ENCODE measurements at places on chromosomes 16 and 17.
A peak's percentile ranks its signal among the peaks of the same experiment; 100 is the strongest.

DNA sequence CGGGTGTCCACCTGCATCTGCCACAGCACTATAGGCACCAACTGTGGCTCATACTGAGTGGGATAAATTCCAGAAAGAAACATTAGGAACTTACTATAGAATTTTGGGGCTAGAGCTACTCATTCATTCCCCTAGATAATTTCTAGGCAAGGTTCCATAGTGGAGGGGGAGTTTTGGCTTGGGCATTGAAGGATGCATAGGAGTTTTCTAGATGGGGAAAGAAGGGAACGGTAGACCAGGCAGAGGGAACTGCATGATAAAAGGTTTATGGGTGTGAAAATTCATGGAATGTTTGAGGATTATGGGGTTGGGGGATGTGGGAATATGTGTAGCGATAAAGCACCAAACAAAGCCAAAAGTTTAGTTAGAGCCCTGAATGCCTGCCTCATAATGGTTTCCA is 35.5 kb downstream of the IL4R start:
- DNase-seq = no peak

- no peak for DNase-seq
These were observed 1.8 kb upstream of the PRSS22 start for GRCh38 chr16:2859686-2860265.

DNA sequence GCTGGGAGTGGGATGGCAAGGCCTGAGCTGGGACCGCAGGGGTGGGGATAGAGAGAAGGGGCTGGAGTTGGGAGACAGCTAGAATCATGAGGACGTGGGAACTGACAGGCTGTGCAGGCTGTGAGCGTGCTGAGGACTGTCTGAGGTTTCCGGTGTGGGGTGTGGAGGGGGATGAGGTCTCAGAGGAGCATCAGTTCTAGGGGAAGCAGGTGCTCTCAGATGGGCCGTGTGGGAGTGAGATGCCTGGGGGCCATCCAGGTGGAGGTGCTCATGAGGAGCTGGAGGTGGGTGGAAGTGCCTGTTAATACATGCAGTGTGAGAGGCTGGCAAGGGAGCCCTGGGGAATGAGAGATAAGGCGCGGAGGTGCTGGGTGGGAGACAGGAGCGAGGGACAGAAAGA is 27.2 kb downstream of the HASPIN start:
- peak; percentile 57 for DNase-seq

GRCh38 chr16:30087181-30087898 is 4.4 kb downstream of the TBX6 start:
- peak; percentile 14 for DNase-seq

GRCh38 chr17:48593126-48593829 is at the start of gene HOXB5:
Gene HOXB5, minus strand, starts transcription at chr17:48593779. Its CDS starts 97 bp downstream, at chr17:48593682.
- no peak for DNase-seq

DNA sequence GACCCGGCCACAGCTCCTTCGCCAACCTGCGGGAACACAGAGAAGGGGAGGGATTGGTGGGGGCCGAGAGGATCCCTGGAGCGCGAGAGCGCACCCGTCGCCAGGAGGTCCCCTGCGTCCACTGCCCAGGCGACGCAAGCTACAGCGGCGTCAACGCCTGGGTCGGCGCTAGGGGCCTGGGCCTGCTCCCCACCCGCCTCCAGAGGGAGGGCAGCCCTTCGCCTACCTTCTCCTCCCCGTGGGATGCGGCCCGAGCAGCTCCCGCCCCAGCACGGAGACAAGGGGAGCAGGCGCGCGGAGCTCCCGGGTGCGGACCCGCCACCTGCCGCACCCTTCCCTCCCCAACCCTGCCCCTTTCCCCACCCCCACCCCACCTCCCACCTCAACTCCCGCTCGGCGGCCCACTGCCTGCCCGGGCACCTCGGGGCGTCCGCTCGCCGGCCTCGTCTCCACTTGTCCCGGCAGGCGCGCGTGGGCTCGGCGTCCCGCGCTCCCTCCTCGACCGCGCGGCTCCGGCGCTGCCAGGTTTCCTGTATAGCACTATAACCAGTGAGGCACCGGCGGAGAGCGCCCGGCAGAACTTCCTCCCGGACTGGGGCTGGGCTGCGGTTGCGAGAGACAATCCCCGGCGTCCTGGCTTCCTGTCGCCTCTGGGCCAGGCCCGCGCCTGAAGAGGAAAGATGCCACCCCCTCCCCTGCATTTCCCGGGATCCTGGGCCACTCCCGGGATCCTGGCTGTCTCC is 119.1 kb upstream of the SMURF2 start:
- DNase-seq = peak; percentile 60

- DNase-seq = no peak
These were observed 438.0 kb upstream of the ZFHX3 start for GRCh38 chr16:73485880-73486279.

DNA sequence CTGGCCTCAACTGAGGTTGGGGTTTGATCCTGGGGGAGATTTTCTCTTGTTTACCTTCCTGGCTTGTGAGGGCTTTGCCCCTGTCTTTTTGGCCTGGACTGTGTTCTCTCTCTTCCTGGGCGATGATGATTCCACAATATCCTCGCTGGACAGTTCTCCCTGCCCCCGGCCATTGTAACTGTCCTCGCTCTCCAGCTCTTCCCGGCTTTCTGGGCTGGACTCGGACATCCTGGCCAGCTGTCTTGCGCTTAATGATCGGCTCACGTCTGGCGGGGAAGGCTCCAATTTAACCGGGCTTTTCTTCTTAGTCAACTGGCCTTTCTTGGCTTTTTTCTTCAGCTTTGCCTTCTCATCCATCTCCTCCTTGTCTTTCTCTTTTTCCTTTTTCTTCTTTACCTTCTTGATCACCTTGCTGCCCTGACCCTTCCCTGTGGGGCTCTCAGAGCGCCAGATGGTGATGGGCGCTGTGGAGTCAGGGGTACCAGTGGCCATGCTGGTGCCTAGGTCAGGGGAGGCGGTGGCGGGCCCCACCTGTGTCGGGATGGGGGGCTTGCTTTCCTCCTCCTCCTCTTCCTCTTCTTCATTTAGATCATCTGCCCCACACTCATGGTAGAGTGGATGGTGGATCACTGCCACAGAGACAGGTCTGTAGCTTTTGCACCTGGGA is 8.0 kb downstream of the PROCA1 start:
- DNase-seq = no peak

- DNase-seq = no peak
These were observed 67.6 kb upstream of the ANKFN1 start for GRCh38 chr17:56085576-56086267.

DNA sequence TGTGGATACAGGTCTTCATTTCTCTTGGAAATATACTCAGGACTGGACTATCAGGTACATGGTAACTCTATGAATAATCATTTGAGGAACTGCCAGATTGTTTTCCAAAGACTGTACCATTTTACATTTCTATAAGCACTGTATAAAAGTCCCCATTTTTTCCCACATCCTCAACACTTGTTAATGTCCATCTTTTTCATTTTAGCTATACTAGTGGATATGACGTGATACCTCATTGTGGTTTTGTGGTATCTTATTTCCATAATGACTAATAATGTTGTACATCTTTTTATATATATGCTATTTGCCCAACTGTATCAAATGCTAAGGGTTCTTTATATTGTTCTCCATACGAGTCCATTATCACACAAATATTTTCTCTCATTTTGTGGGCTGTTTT is 22.9 kb downstream of the NUP88 start:
- DNase-seq = no peak

DNA sequence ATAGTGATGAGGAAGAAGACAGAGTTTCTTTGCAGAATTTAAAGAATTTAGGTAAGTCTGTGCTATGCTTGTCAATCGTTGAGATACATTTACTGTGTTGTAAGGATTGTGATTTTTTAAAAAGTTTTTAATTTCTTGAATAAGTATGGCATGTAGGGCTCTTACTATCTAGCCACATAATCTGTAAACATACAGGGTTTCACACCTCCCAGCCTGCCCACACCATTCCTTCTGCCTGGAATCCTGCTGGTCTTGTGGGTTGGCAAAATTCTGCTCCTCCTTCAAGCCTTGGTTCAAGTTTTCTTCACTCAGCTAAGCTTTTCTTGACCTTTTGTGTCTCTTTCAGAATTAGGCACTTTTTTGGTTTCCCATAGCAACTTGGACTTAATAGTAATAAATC is 7.5 kb downstream of the ZNHIT3 start:
- no peak for DNase-seq

DNA sequence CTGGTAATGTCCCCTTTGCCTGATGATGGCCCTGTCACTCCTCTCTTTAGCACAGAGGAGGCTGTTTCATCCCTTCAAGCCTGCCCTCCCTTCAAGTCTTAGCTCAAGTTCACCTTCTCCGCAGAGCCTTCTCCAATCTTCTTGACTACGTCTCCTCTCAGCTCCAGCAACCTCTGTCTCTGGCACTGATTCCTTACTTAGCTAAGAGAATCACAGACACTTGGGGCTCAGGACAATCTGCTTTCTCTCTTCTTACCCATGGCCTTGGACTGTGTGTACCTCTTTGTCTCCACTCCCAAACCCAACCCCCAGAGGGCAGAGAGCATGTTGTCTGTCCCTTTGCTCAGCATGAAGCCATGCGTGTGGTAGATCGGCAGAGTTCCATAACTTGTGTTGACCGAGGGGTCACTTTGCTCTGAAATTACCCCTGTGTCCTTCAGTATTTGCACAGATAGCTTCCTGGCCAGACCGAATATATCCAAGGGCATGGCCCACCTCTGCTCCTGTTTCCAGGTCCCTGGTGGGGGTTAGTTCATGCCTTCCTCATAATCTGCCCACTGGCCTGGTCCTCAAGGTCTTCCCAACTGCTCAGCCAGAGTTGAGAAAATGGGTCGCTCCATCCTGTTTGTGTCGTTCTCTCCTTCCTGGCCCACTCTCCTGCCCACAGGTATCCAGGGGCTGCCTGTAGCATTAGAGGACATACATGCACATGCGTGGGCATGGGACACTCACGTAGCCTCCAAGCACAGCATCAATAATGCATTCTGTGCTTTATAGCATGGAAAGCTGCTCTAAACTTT is 41.6 kb downstream of the MAPT start:
- no peak for DNase-seq

DNA sequence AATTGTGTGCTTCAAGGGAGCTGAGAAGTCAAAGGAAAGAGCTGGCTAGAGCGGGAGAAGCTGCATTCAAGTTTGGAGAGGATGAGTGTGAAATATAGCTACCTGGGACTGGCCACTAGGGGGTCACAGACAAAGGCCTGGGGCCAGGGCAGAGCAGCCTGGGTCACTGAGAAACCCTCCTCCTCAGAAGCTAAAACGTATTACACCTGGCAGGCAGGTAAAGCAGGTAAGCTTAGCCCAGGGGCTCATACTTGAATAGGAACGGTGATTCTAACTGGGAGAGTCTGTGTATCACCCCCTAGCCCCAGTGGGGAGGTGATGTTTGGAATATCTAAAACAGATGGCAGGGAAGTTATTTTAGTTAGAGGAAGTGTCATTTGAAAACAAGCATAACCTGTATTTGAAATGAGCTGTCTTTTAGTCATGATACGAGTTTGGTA is 6.8 kb downstream of the KRT37 start:
- no peak for DNase-seq

- no peak for DNase-seq
These were observed 9.9 kb upstream of the CCL5 start for GRCh38 chr17:35889818-35890773.

GRCh38 chr16:57562669-57563486 is 20.4 kb downstream of the ADGRG5 start:
- DNase-seq = no peak

DNA sequence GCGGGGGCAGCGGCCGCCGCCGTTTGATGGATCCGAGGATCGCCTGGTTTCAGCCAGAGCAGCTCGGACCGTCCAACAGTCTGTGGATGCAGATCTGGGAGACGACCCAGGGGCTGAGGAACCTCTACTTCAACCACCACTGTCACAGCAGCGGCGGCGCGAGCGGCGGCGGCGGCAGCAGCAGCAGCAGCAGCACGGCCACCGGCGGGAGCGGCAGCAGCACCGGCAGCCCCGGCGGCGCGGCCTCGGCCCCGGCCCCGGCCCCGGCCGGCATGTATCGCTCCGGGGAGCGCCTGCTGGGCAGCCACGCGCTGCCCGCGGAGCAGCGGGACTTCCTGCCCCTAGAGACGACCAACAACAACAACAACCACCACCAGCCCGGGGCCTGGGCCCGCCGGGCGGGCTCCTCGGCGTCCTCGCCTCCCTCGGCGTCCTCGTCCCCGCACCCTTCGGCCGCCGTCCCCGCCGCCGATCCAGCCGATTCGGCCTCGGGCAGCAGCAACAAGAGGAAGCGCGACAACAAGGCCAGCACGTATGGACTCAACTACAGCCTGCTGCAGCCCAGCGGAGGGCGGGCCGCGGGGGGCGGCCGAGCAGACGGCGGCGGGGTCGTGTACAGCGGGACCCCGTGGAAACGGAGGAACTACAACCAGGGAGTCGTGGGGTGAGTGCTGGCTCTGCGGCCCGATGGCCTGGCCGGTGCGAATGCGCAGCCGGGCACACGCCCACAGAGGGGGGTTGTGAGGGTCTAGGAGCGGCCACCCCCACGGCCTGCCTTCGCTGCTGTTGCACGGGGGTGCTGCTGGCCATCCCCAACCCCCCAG is 702 bp downstream of the TENT4B start:
- no peak for DNase-seq

DNA sequence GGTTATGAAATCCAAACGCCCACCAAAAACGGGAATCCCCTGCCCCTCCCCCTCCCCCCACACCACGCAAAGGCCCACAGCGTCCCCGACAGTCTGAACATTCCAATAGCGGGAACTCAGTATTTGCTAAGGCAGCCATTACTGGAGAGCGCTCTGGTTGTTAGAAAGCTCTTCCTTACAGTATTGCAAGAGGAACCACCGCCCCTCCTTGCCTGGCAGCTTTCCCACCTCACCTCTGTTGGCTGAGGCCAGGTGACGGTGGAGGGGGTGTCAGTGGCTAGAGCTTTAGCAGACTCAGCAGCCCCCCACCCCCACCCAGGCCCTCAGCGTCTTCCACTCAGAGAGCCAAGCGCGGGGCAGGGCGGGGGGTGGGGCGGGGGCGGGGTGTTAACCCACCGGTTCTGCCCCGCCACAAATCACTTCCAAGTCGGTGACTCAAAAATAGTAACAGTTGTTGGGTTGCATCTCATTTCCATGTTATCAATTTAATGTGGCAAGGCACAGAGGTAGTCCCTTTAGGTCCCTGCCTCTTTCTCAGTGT is 2.2 kb upstream of the PLEKHH3 start:
- peak; percentile 49 for DNase-seq

DNA sequence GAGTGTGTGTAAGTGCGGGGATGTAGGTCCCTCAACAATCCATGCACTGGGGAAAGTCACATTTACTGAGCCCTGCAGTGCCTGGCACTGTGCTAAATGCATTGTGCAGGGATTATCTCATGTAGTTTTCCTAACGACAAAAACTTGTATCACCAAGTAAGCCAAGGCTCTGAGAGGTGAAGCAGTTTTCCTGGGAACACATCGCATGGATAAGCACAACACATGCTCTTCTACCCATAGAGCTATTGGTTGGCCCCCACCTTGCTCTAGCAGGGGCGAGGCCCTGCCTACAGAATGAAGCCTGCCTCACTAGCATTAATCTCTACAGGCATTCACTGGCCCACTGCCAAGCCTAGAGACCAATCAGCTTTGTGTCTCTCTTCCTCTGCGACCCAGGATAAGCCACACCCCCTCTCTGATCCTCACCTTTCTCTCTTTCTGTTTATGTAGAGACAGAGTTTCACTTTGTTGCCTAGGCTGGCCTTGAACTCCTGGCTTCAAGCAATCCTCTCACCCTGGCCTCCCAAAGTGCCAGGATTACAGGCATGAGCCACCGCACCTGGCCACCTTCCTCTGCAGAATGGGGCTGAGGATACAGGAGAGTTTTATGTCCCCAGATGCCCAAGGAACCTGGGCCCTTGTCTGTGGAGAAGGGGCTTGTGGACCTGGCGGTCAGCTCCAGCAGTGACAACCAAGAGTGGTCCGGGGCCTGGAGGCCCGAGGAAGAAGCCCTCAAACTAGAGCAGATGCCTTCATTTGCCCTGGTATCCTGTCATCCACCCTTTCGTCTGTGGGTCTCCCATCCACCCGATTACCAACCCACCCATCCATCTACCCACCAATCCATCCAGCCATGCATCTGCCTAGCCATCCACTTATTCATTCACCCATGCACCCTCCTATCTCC is 12.8 kb downstream of the CDH16 start:
- peak; percentile 36 for DNase-seq
